ENCODE measurements at places on chromosomes 16 and 17.

DNA sequence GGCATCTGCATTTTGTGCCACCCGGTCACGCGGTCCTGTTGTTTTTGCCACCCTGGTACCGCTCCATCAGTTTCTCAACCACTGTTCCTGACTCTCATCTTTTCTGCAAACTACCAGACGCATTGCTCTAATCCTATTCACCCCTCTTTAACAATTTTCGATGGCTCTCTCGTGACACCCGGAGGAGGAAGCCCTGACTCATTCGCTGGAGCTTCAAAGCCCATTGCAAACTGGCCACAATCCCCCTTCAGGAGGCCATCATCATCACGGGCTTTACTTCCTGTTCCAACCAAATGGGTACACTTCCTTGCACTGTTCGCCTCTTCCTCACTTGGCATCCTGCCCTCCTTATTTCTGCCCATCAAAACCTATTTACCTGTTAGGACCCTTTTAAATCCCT, 155.3 kb downstream of the RGS9 start:
- DNase-seq = peak; percentile 35

- DNase-seq = no peak
Observed at GRCh38 chr17:41738801-41739112, 4.3 kb upstream of the HAP1 start.

GRCh38 chr16:57823836-57824235, 21.5 kb upstream of the KIFC3 start:
- no peak for DNase-seq

- no peak for DNase-seq
Observed at GRCh38 chr16:8763899-8764298, 33.5 kb downstream of the TMEM186 start.

DNA sequence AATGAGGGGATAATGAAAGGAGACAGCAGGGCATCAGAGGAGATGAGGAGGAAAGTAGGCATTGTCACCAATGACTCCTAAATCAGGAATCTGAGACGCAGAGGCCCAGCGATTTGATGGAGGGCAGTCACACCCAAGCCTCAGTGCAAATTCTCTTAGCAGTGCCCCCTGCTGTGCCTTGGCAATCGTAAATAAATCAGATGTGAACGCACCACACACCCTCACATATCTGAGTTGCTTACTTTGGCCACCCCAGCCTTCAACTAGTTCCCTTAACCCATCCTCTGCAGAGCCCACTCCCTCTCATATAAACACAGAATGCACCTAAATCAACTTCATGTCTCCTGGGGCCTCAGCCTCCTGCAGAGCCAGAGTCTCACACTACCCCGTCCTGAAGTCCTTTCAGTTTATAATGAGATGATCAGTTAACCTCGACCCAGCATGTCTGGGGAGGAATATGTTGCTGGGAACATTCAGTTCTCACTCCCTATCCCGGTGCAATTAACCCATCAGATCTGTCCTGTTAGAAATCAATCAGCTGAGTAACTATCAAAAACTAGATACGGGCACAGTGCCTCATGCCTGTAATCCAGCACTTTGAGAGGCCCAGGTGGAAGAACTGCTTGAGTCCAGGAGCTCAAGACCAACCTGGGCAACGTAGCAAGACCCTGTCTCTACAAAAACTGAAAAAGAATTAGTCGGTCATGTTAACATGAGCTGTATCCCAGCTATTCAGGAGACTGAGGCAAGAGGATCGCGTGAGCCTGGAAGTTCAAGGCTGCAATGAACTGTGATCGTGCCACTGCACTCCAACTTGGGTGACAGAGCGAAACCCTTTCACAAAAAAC, 78.4 kb downstream of the SLC39A11 start:
- peak; percentile 84 for DNase-seq

- DNase-seq = peak; percentile 60
Observed at GRCh38 chr17:68782789-68783188, 172.4 kb downstream of the ABCA8 start.

- peak; percentile 62 for DNase-seq
Observed at GRCh38 chr16:23286131-23286532, 16.0 kb upstream of the SCNN1B start.

DNA sequence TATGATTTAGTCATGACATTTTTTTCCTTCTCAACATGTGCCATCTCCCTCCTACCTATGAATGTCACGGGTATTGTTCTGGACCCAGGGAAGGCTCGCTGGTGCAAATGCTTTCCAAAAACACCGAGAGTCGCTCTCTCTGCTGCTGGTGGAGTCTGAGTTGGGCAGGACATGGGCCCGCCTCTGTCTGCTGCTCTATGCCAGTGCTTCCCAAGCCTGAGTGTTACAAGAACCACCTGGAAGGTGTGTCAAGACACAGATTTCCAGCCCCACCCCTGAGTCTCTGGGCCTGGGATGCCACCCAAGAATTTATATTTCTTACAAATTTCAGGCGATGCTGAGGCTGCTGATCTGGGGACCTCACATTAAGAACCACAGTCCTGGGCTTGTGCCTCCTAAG, 9.1 kb downstream of the JPH3 start:
- DNase-seq = no peak

GRCh38 chr17:21286066-21286770, 1.7 kb downstream of the MAP2K3 start:
- DNase-seq = peak; percentile 99

- no peak for DNase-seq
Observed at GRCh38 chr16:50988441-50988840, 162.6 kb downstream of the SALL1 start.

GRCh38 chr17:67059372-67059771, 15.0 kb downstream of the CACNG1 start:
- no peak for DNase-seq

DNA sequence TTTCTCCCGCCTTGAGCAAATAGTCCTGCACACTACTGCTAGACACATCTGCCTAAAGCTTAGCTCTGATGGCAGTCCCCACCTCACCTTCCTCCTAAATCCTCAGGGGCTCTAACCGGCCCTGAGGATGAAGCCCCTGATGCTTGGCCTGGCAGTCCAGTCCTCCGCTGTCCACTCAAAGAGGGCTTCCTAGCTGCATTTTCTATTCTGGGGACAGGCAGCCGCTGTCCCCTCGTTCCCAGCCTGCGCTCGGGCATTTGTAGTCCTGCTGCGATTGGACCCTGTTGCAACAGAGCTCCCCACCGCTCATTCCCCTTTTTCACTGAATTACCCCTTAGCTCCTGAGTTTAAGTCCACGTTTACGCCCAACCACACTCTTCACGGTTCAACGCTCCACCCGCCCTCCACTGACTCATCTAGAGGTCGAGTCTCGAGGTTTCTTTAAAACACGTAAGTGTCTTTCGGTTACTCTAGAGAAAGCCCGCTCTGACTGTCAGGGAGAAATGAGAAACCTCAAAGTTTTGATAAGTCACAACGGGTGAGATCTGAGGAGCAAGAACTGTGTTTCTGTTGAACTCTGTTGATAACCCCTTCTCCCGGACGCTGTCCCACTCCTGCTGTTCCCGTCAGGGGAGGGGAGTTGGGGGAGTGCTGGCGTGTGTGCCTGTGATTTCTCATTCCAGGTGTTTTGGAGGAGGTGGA, 4.5 kb downstream of the CCR7 start:
- DNase-seq = no peak

GRCh38 chr17:9286434-9286833, 265.1 kb downstream of the NTN1 start:
- peak; percentile 22 for DNase-seq

GRCh38 chr17:30413109-30413508, 34.4 kb downstream of the CPD start:
- DNase-seq = no peak

DNA sequence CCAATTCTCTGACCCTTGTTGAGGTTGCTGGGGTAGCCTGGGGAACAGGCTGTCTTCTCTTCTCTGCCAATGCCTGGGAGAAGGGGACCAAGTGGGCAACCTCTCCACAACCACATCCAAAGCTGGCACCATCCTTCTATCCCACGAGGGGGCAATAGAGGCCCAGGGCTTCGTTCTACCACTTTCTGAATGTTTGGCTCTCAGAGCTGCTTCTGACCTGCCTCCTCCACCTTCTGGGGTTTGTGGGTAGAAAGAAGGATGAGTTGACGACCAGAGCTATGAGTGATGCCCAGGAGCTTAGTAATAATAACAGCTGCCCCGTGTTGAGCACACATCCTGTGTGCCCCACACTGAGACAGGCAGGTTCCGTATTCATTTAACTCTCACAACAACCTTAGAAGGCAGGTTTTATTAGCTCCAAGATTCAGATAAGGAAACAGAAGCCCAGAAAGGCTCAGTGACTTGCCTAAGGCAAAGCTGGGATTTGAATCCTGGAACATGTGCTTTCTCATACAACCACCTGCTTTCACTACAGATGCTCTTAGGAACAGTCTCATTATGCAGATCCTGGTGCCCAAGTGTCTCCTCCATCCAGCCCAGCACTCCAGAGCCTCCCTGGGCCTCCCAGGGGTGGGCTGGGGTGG, 11.1 kb downstream of the TSPOAP1 start:
- peak; percentile 65 for DNase-seq

GRCh38 chr17:42138749-42139492, 15.9 kb downstream of the RAB5C start:
- no peak for DNase-seq

GRCh38 chr17:66466106-66466820, 163.8 kb downstream of the PRKCA start:
- no peak for DNase-seq

DNA sequence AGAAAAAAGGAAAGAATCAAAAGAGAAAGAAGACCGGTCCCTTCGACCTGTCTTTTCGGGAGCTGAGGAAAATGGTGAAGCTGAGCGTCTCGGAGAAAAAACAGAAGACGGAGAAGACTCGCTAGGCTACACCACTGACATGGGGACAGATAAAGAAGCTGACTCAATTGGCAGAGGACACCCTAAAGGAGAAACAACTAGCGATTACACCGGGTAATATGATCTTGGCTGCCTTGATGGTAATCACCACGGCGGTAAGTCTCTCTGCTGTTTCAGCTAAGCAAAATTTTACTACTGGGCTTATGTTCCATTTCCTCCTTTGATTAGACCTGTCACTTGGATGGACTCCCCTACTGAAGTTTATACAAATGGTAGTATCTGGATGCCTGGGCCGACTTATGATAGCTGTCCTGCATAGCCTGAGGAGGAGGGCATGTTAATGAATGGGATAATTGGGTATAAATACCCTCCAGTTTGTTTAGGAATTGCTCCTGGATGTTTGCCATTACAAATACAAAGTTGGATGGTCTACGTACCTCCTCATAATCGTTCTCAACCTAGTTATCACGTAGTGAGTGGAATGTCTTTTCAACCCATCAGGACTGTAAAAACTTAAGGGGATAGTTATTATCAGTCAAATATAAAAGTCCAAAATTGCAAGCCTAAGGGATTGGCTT, 24.1 kb downstream of the ALOX15B start:
- no peak for DNase-seq

GRCh38 chr17:27247071-27247957, 46.6 kb upstream of the WSB1 start:
- peak; percentile 44 for DNase-seq

DNA sequence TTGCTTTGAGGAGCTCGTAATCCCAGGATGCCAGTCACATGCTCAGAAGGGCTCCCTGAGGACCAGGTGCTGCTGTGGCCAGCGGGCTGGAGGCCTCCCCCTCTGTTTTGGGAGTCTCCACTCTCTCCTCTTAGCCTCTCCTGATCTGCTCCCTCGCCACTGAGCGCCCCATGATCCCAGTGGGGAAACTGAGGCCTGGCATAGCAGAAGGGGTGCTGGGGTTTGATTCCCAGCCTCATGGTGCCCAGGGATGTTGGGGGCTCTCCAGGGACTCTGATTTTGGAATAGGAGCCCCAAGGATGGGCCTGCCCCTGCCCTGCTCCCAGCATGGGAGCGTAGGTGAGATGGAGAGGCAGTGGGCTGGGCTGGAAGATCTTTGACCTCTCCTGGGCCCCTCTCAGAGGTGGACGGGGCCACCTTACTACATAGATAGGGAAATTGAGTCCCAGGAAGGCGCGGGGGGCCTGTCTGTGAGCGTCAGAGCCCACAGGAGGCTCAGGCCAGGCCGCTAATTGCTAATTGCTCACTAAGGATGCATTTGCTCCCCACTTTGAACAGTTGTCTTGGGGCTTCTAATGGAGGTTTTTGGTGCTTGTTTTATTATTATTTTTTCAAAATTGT, 525 bp upstream of the ADCY7 start:
- no peak for DNase-seq

GRCh38 chr17:43377056-43377810, 21.6 kb upstream of the ARL4D start:
- DNase-seq = no peak

- no peak for DNase-seq
Observed at GRCh38 chr17:29867643-29868181, 62.3 kb downstream of the SSH2 start.

DNA sequence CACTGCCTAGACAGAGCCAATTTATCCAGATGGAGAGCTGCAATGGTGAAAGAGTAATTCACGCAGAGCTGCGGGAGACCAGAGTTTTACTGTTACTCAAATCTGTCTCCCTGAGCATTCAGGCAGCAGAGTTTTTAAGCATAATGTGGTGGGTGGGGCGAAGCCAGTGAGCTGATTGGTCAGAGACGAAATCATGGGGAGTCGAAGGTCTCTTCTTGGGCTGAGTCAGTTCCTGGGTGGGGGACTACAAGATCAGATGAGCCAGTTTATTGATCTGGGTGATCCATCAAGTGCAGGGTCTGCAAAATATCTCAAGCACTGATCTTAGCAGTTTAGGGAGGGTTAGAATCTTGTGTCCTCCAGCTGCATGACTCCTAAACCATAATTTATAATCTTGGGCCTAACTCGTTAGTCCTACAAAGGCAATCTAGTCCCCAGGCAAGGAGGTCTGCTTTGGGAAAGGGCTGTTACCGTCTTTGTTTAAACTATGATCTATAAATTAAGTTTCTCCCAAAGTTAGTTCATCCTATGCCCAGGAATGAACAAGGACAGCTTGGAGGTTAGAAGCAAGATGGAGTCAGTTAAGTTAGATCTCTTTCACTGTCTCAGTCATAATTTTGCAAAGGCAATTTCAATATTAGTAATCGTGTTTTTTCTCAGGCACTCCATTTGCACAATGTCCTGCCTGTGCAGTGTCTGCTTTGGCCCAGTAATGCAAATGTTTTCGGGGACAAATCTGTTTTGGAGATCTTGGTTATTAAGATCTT, 27.0 kb downstream of the PIGL start:
- DNase-seq = no peak

DNA sequence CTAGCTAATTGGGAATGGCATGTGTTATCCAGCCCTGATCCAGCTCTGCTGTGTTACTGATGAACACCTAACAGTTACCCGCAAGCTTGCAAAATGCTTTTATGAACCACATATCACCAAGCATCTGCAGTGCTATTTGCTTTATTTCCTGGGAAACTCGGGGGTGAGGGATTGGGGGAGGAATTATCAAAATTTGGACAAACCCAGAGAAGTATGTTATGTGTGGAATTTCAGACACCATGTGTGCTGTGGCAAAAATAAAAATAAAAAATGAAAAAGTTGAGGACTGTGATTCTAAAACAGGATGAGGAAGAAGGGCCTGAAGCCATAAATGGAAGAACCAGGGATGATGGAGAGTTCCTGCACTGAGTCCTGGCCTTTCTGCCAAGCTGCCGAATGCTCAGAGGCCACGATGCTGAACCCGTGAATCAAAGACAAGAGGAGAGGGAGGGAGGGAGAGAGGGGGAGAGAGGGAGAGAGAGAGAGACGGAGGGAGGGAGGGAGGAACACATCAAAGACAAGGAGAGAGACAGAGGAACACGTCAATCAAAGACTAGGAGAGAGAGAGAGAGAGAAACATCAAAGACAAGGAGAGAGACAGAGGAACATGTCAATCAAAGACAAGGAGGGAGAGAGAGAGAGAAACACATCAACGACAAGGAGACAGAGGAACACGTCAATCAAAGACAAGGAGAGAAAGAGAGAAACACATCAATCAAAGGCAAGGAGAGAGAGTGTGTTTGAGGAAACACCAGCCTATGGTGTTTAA, 89.8 kb downstream of the MRM3 start:
- DNase-seq = peak; percentile 75

Data from fibroblast of skin of back (primary cell).